GM12865 (cell line): ENCODE measurements at places on chromosomes 5 and 9.

DNA sequence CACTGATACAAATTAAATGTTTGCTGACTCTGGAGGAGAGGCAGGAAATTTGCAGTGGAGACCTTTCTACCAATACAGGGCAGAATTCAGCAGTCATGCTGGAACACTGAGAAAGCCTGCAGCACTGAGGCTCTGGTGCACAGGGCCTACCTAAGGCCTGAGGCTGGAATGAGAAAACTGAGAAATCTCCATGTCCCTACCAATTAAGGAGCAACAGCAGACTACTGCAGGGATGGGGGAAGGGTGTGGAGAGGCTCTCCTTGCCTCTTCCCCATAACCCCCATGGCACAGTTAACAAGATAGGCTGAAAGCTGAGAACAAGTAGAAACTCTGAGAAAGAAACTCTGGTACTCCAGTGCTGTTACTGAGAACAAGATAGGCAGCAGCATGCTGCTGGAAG is 10.5 kb downstream of the FBXO4 start:
- no peak for DNase-seq

GRCh38 chr5:120035181-120035580 is 405.8 kb downstream of the FAM170A start:
- DNase-seq: no peak

- no peak for DNase-seq
Observed at GRCh38 chr9:36152741-36153438, 16.3 kb upstream of the CCIN start.

DNA sequence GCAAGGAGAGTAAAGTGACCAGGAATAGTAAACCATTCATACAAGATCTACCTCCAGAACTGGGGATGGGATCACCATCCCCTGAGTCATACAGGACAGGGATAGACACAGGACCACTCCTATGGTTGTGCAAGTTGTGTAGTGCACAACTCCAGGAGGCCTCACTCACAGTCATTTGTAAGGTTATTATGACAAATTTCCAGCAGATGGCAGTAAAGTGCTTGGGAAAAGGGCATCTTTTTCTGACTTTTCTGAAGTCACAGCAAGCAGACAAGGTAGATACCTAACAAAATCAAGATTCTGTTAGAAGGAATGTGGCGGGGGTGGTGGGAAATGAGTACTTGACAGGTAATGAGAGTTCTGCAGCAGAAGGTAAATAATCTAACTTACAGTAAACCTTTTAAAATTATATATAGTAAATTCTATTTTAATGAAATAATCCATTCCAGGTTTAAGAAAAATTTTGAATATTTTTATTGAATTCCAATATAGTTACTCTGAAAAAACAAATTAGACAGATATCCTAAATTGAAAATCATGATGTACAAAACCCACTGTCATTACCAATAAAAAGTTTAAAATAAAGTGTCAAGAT is 16.7 kb upstream of the KIF27 start:
- peak; percentile 74 for DNase-seq

DNA sequence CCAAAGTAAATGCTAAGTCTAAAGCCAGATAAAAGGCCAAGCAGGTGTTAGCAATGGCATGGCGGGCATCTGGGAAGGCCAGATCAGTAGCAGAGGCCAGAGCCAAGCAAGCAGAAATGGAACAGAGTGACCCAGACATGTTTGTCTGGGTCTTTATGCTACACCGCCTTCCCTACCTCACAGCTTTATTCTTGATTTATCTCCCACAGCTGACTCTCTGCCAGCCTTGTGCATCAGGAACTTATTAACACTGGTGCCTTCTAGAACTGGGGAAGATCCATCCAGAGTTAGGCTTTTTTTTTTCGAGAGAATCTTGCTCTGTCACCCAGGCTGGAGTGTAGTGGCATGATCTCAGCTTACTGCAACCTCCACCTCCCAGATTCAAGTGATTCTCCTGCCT is 112.5 kb upstream of the SLC44A1 start:
- DNase-seq: no peak

DNA sequence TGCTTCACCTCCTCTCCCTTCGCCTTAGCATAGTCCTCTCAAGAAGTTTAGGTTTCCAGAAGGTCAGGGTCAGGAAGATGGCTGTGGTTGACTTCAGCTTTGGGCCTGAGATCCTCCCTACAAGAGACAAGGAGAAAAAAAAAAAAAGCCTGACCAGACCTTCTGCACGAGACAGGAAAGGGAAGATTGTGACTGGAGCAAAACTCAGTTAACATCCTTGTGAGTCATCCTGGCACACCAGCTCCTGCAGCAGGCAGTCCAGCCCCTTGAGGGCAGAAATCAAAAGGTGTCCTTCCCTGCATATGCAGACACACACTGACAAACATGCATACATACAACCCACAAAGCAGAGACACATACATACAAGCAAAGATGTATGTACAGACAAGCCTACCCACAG is 18.0 kb upstream of the ENHO start:
- DNase-seq: no peak

DNA sequence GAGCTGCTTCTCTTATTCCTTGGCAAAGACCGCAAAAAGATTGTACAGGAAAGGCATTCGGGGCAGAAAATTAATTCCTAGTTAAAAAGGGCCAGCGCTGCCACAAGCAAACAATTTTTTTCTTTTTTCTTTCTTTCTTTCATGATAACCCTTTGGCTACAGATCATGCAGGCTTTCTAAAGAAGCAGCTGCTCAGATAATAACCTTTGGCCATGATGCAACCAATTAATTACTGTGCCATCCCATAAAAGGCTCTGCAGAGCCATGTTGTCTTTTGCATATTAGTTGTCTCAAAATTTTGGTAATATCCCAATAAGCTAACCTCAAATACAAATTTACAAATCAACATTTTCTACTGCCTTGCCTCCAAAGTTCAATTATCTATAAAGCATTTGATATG is 758.4 kb upstream of the SEMA6A start:
- no peak for DNase-seq

- DNase-seq: no peak
Observed at GRCh38 chr5:89041249-89041779, 158.3 kb upstream of the MEF2C start.

- DNase-seq: no peak
Observed at GRCh38 chr9:110844121-110844520, 175.5 kb downstream of the MUSK start.

GRCh38 chr9:131062969-131063368 is 33.4 kb upstream of the AIF1L start:
- no peak for DNase-seq

- peak; percentile 58 for DNase-seq
Observed at GRCh38 chr5:172150514-172151425, 37.3 kb downstream of the STK10 start.

DNA sequence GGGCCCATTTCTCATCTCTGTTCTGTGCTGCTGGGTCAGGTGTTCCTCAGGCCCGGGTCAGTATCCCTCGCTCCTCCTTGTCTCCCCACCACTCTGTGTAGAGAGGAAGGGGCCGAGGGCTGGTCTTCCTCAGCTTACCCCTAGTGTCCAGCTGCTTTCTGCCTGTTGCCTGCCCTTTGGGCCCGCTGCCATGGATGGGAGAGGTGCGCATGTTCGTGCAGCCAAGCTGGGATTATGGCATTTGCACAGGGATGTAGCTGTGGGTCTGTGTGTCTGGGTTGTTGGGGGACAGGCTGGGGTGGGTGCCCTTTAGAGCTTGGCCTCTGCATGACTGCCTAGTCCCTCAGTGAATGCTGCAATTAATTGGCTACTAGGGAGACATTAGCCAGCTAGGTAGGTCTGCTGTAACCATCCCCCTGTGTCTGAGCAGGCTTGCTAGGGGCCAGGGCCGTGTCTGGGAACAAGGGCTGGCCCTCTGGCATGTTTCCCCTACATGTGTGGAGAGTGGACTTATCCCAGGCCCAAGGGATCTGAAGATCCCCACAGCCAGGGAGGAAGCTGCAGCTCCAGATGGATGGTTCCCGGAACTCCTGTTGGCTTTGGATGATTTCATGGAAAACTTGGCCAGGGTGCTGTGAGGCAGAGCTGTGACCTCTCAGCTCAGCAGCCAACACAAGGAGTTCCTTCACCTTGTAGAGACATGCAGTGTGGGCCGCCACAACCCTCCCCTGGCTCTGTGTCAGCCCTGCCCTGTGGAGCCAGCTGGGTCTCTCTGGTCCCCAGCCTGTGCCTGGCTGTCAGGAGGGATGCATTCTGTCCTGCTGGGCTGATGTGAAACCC is 161.9 kb downstream of the MACROH2A1 start:
- DNase-seq: no peak
